ENCODE measurements at places on chromosomes 3 and 15. TPM values are rescaled to one million over a fixed set of nuclear protein-coding genes. Genes with fewer than 3 reads are reported as not detected.

The GOLGA6A gene
- 0.13 TPM for total RNA-seq

The PRTG gene
- total RNA-seq, result 5.7 TPM

The THSD4 gene
- 30.7 TPM for total RNA-seq

DNA sequence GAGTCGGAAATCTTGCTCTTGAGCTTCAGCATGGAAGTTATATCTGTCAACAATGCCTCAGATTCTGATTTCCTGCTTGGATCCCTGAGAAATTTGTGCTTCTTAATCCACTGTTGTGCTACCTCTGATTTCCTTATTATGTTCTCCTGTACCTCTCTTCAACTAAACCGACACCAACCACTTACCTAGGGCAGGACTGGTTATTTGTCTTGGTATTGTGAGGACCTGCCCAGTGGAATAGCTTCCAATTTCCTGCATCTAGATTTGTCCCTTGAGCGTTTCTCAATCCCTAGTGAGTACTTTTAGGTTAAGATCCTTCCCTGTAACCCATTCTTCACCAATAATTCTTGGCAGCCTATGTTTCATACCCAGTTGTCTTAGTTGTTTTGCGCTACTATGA, 720.5 kb upstream of the ZNF385D start:
- H3K4me1 ChIP-seq, result no peaks in the 10 kb centered on the region
- H3K27me3 ChIP-seq, result no peaks in the 10 kb centered on the region
- no peak overlapping the region for H3K4me3 ChIP-seq
- H3K36me3 ChIP-seq, result no peaks in the 10 kb centered on the region
- H3K27ac ChIP-seq, result no peak overlapping the region

DNA sequence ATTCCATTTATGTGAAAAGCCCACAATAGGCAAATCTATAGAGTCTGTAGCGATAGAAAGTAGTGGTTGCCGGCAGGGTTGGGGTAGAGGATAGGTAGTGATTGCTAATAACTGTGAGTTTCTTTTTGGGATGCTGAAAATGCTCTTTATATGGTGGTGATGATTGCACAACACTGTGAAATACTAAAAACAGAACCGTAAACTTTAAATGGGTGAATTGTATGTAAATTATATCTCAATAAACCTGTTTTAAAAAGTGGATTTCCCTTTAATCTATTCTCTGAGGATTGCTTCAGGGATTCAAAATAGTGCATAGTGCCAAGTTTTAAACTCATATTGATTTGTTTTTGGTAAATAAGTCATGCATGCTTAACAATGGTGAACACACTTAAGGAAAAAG, 140.2 kb downstream of the LPP start:
- no peaks in the 10 kb centered on the region for H3K27me3 ChIP-seq
- peaks cover 19% of the 10 kb centered on the region for H3K4me1 ChIP-seq
- no peak for DNase-seq
- H3K36me3 ChIP-seq, result peaks cover 4% of the 10 kb centered on the region
- no peak overlapping the region for H3K27ac ChIP-seq
- H3K4me3 ChIP-seq, result no peak overlapping the region

DNA sequence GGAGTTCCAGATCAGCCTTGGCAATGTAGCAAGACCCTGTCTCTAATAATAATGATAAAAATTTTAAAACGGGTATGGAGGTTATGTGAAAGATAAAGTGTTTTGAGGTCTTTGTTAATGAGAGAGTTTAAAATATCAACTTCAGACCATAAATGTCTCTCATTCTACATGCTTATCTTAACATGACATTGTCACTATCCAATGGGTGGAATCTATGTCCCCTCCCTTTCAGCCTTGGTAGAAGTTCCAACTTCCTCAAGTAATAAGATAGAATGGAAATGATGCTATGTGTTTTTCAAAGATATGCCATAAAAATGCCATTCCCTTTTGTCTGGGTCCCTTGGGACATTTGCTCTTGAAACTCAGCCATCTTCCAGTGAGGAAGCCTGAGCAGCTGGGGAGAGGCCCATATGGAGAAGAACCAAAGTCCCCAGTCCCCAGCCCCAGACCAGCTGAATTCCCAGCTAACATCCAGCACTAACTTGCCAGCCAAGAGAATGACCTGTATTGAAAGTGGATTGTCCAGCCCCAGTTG, 17.0 kb downstream of the RPSA start:
- H3K4me1 ChIP-seq, result no peaks in the 10 kb centered on the region
- no peak for DNase-seq
- H3K27ac ChIP-seq, result no peak overlapping the region
- no peaks in the 10 kb centered on the region for H3K36me3 ChIP-seq

- DNase-seq, result peak; percentile 81
- peaks cover 5% of the 10 kb centered on the region for H3K4me1 ChIP-seq
- H3K27ac ChIP-seq, result no peak overlapping the region
- no peaks in the 10 kb centered on the region for H3K27me3 ChIP-seq
- no peak overlapping the region for H3K4me3 ChIP-seq
- peaks cover 16% of the 10 kb centered on the region for H3K36me3 ChIP-seq
These were observed 43.9 kb upstream of the PLXND1 start for GRCh38 chr3:129650256-129650872.

DNA sequence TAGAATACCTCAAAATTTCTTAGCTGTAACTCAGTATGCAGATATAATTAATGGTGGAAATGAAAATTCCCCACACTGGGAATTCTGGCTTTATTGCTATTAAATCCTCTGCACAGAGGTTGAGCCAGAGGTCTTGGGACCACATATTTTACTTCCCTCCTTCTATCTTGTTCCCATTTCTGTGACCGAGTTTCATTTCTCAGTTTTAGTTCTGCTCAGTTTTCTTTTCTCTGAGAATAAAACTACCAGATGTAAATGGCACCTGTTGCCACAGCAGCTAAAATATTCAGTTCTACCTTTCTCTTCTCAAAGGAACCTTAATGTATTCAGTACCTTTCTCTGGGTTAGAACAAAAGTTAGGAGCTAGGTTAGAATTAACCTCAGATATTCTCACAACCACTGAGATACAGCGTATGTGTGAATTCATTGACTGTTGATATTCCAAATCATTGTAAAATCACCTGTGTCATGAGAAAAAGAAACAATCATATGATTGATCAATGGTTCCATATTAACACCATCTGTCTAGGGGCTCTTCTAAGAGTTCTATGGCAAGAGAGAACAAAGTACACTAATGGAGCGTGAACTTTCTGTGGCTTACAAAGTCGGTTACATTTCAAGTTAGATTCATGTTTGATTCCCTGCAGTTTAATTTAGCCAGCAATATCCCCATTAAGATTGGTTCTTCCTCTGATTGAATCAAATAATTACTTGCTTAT, 374.1 kb downstream of the EFHB start:
- DNase-seq, result peak; percentile 8
- H3K27ac ChIP-seq, result no peak overlapping the region
- H3K4me1 ChIP-seq, result no peaks in the 10 kb centered on the region
- no peaks in the 10 kb centered on the region for H3K36me3 ChIP-seq
- no peak overlapping the region for H3K4me3 ChIP-seq
- no peaks in the 10 kb centered on the region for H3K27me3 ChIP-seq

All from muscle of leg (tissue), 16 donors.